CD4-positive, alpha-beta T cell treated with Interleukin-12 subunit alpha and Interleukin-12 subunit beta, for 1 hour (primary cell): ENCODE measurements at places on chromosomes 16 and 17.

- peak; percentile 53 for DNase-seq
Observed at GRCh38 chr16:30805370-30806169, 18.6 kb upstream of the ZNF629 start.

DNA sequence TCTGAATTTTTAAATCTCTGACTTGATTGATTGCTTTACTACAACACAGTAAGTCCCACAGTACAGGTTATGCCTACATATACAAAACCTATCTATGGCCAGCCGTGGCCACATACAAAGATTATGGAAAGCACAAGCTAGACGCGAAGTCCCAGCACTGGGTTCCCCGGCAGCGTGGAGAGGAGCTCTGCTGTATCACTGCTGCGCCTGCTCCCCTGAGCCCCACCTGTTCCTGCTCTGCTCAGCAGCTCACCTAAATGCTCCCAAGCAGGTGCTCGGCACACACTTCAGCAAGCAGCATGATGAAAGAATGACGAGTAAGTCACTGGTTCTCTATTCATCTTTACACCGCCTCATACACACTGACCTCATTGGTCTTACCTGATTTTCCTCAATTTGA, 20.6 kb downstream of the ZDHHC7 start:
- DNase-seq, result no peak

GRCh38 chr17:71580220-71580619, 540.6 kb upstream of the SOX9 start:
- DNase-seq, result no peak

- no peak for DNase-seq
Observed at GRCh38 chr17:19454074-19454473, 43.0 kb downstream of the RNF112 start.

- no peak for DNase-seq
Observed at GRCh38 chr17:30858556-30859250, 26.9 kb downstream of the ATAD5 start.

- DNase-seq, result no peak
Observed at GRCh38 chr16:82062645-82063058, 27.6 kb downstream of the HSD17B2 start.

DNA sequence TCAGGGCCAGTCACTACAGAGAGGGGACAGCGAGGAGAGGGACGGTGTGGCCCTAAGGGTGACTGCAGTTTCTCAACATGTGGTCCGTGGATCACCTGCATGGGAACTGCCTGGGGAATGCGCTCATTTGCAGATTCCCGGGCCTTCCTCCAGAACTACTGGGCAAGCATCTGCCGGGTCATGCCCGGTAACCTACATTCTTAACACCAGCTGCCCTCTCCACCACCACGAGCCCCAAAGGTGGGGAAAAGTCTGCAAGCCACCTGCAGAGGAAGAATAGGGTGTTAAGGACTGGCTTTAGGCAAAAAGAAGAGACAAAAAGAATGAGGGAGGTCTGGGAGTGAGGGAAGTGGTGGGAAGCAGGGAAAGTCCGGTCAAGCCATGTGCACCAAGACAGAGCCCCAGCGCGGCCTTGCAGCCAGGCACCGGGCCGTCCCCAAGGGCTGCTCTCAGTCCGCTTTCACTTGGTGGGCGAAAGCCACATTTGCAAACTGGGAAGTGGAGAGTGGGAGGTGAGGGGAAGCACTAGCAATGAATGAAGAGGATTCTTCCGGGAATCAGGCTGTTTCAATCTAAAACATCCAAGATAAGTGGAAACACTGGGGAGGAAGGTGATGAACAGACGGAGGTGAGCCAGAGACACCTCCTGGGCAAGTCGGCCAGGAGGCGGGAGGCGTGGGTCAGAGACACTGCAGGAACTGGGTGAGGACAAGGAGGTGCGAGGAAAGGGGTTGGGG, 70.3 kb downstream of the N4BP1 start:
- DNase-seq, result no peak

GRCh38 chr17:2023692-2024571, 1.2 kb downstream of the RTN4RL1 start:
- peak; percentile 60 for DNase-seq

DNA sequence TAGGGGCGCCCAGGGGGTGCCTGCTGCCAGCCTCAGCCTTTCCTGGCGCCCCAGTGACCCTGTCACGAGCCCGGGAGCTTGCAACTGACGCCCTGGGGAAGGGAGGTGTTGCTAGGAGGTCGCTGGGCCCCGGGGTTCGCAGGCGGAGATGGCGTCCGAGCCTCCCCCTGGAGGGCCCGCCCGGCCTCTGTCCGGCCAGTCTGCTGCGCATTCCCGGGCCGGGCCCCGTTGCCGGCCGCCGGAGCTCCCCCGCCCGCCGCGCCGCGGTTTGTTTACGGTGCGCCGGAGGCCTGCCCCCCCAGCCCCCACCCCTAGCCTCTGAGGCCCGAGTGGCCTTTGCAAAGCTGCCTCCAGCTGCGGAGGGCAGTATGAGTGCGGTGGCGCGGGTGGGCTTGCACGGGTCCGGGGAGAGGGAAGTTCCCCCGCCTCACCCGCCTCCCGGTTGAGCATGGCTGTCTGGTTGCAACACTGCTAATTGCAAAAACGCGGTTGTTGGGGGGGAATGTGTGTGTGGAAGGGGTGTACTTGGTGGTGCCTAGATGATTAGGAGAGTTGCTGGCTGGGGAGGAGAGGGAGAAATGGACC, 514 bp downstream of the THRA start:
- DNase-seq, result no peak

- DNase-seq, result peak; percentile 29
Observed at GRCh38 chr16:12458591-12459358, 344.9 kb downstream of the CPPED1 start.

GRCh38 chr16:24328835-24329452, 72.8 kb downstream of the CACNG3 start:
- no peak for DNase-seq

DNA sequence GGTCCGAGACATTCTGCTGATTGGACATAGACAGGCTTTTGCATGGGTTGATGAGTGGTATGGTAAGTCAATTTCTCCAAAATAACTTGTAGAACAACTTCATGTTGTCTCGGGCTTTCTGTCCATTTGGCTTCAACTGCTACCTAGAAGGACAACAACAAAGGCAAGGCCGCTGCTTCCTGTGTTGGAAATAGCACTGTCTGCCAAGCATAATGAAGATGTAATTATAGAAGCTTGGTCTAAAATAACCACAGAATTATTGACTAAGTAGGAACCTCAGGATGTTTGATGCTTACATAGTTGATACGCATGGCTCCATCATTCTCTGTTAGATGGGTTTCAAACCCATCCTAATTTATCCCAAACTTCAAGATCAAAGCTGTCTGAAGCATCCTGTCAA, 42.3 kb upstream of the NOL11 start:
- DNase-seq, result no peak

GRCh38 chr16:85995541-85996423, 96.8 kb downstream of the IRF8 start:
- DNase-seq, result no peak

DNA sequence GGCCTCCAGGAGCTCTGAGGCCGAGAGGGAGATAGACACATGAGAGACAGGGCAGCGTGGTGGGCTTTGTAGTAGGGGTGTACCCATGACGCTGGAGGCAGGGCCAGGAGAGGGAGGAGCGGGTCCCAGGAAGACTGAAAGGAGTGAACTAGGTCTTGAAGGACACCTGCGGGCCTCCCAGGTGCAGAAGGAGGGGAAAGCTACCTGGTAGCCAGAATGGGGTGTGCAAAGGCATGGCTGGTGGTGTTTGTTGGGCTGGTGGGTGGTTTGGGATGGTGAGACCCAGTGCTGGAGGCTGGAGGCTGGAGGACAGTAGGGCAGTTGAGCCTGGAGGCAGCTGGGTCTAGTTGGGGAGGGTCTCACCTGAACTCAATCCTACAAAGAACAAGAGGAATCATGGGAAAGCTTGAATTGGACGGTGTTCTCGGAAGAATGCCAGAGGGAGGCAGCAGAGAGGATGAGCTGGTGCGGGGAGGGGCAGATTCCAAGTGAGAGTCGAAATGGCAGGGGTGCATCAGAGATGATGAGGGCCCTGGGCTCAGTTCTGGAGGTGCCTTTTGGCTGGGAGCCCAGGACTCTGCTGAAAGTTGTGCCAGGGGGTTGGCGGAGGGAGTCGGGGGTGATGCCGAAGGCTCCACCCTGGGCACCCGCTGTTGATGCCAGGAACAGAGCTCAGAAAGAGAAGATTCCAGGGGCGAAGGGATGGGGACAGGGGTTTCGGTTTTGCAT, 21.2 kb downstream of the C1QTNF1 start:
- DNase-seq, result no peak

DNA sequence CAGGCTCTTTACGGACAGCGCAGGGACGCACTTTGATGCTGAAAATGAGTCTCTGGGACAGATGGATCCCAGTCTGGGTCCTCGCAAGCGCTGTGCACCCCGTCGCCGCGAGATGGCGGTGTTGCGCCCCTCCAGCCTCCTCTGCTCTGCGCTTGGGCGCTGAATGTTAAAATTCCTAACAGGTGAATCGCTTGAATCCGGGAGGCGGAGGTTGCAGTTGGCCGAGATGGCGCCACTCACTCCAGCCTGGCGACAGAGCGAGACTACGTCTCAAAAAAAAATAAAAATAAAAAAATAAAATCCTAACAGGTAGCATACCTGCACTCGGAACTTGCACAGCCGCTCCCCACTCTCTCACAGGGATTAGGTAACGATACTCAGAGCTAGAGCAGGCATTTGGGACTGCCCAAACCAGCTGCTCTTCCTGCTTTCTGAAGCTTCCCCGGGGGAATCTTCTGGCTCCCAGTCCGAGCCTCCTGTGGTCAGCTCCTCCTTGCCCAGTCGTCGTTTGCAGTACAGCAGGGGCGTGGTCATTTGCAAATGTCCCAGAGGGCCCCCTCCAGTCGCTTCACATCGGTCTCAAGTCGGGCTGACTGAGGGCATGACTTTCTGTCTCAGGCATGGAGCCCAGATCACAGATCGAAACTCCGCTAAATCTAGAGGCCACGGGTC, 26.2 kb upstream of the OSGIN1 start:
- peak; percentile 46 for DNase-seq

DNA sequence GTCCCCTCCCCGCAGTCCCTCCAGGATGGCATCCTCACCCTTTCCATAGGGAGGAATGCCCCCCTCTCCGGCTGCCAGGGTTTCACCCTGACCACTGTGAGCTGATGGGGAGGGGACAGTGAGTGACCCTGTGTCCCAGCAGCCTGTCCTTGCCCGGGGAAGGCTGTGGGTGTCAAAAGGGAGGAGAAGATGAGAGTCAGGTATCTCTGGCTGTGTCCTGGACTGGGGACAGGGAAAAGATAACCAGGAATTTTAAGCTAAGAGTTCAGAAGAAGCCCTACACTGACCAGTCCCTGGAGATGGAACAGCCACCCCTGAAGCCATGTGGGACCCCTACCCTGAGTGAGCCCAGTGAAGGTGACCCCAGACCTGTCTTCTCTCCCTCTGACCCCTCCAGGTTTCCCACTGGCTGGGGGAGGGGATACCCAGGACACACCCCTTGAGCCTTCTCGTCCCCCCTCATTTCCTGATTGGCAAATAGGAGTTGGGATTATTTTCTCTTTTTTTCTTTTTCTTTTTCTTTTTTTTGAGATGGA, 11.3 kb downstream of the NAT9 start:
- no peak for DNase-seq

GRCh38 chr16:49857423-49858181, 1.7 kb upstream of the ZNF423 start:
- peak; percentile 46 for DNase-seq

GRCh38 chr17:81939881-81940385, 2.8 kb upstream of the PYCR1 start:
- DNase-seq, result no peak

GRCh38 chr17:15657868-15658267, 26.2 kb downstream of the TRIM16 start:
- no peak for DNase-seq

- no peak for DNase-seq
Observed at GRCh38 chr16:80459966-80460365, 80.8 kb upstream of the DYNLRB2 start.

- no peak for DNase-seq
Observed at GRCh38 chr16:85767531-85767930, 16.6 kb upstream of the C16orf74 start.

DNA sequence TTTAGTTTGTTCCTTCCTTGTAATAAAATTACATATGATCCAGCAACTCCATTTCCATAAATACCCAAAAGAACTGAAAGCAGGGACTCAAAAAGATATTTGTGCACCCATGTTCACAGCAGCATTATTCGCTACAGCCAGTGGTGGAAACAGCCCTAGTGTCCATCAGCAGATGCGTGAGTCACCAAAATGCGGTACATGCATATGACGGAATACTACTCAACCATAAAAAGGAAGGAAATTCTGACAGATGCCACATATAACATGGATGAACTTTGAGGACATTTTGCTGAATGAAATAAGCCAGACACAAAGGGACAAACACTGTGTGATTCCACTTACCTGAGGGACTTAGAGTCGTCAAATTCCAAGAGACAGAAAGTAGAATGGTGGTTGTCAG, 9.1 kb upstream of the SLC47A2 start:
- DNase-seq, result no peak

DNA sequence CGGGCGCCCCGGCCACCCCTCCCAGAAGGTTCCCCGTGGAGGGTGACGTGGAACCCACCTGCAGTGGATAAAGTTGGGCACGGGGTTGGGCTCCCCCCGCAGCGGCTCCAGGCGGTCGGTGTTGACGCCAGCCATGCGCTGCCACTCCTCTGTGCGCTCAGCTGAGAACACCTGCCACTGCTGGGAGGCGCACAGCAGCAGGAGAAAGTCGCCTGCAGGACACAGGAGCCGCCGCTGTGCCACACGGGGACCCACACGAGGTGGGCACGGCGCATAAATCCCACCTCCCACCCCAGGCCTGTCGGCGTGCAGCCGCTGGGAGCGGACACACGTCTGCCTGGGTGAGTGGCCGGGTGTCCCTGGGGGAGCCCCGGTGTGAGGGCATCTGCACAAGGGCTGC, 20.7 kb downstream of the CTU2 start:
- DNase-seq, result no peak

GRCh38 chr16:79162977-79163376, 437.6 kb downstream of the MAF start:
- no peak for DNase-seq

GRCh38 chr16:24499193-24499814, 40.1 kb upstream of the RBBP6 start:
- DNase-seq, result no peak

DNA sequence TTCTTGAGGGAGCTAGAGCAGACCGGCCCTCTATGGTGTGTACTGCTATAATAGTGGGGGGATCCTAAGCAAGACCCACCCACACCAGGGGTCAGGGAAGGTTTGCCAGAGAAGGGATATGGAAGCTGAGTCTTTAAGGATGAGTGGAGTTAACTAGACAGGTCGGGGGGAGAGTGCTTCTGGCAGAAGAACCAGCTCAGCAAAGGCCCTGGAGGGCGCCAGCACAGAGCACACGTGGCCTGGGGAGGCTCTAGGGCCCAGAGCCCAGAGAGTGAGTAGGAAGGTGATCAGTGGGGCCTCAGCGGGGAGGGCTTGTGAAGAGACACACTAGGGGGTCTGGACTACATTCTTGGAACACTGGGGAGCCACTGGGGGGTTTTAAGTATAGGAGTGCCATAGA, 21.1 kb downstream of the NGFR start:
- DNase-seq, result no peak
